GM23248 (cell line): ENCODE measurements at places on chromosomes 11 and 22.

DNA sequence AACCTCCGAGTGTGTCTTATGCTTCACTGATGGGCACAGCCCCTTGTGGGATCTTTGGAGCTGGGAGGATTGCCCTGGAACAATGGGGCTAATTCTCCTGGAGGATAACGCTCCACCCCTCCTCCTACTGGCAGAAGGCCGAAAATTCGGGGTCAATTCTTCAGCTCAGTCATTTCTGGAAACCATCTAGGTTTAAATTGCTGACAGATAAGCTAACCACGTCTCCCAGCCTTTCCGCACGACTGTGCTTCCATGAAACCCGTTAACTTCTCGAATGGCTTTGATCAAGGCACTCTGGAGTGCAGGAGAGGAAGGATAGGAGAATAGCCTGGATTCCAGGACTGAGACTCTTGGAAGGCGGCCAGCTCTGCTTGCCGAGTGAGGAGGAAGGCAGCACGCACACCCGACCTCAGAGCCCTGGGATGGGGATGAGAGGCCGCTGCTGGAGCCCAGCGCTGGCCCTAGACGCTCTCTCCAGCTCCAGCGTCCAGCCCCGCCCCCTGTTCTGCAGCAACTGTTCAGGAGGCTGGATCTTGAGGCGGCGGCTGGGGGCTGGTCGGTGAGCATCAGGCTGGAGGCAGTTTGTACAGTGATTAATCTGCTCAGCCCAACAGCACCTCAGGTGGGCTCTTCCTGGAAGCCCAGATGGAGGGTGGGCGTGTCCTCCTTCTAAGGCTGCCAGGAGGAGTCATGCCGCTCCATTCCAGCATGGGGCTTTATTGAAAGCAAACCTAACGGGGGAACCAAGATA, 176.7 kb upstream of the NCAM1 start:
- DNase-seq = peak; percentile 40

DNA sequence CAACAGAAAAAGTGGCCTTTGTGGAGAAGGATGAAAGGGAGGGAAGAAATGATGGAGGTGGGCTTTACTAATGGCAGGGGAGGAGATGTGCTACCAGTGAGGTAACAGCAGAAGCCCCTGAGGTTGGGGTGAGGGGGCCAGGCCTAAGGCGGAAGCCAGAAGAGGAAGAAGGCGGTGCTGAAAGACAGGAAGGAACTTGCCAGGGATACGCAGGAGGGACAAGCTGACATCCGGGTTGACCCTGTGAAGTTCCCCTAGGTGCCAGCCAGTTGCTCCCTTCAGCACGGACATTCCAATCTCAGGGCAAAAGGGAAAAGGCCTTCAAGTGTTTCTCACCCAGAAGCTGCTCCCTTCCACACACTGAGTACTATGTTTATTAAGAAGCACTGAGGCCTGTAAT, 2.3 kb upstream of the TIRAP start:
- DNase-seq = no peak

DNA sequence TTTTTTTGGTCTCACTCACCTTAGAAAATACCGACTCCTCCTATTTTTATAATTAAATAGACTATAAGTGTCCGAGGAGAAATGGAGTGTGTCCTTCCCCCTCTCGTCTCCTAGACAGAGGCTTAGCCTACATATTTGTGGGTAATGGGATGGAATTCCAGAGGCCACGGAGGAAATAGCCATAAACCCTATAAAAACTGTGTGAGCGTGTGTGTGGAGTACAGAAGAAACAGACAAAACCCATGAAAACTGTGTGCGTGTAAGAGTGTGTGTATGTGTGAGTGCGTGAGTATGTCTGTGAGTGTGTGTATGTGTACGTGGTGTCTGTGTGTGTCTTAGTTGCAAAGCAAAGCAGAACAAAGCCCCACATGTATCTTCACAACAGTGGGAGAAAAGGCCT, 883.5 kb downstream of the OPCML start:
- DNase-seq = no peak

DNA sequence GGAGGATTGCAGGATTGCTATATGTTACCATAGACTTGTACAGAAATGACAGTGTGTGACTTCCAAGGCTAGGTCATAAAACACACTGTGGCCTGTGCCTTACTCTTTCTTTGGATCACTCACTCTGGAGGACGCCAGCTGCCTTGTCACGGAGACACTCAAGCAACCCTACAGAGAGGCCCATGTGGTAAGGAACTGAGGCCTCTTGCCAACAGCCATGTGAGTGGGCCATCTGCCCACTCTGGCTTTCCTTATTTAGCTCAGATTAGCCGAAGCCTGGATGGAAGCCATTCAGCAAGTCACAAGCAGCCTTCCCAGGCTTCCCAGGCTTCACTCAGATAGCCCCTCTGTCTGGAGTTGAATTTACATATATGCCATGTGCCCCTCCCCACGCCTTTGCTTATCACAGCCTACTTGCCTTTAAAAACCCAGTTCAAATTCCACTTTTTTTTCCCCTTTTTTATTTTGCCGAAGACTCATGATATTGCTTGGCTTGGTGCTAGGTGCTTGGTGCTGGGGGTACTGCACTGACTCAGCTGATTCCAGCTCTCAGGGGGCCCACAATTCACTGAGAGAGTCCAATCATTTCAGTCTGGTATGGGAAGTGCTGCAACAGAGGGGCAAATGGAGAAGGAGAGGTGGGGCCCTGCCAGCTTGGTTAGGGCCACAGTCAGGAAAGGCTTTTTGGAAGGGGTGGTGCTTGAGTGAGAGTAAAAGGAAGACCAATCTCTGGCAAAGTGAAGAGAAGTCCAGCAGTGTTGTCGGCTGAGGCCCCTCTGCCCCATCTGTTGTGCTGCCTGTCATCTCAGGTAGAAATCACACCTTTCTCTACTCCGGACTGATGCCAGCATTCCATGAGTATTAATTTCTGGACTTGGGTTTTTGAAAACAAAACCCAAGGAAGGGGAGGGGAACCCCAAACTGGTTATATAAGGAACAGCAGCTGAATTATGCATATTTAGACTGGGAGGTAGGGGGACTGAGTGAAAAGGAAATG, 14.5 kb upstream of the P4HA3 start:
- DNase-seq = peak; percentile 95

DNA sequence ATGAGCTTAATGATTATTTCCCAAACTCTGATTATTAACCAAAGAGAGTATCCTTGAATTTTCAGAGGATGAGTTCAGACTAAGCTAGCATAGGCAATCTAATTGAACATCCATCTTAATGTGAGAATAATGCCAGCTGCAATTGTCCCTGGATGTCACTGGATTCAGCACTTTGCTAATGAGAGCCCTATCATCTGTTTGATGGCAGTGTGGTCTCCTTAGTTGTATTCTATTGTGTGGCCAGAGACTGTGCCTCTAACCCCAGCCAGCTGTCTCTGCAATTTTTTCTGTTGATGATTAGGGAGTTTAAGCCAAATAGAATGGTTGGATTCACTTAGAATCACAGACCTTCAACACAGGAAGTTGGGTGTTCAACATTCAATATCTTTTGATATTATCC, 1249.5 kb downstream of the FAM181B start:
- no peak for DNase-seq

DNA sequence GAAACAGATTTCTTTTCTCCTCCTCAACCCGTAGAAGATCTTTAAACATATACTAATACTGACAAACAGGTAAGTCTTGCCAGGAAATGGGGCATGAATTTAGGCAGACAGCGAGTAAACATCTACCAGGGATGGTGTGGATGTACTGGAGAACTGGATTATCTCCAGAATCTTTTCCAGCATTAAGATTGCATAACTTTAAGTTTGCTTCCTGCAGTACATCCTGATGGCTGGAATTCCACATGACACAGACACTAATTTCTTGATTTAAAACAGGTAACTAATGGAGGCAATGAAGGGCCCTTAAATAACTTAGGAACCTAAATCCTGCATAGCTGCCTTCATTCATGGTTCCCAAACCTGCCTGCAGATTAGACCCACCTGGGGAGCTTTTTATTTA, 40.7 kb downstream of the JHY start:
- no peak for DNase-seq

- DNase-seq = no peak
These were observed 9.4 kb downstream of the BMAL1 start for GRCh38 chr11:13287036-13287435.

DNA sequence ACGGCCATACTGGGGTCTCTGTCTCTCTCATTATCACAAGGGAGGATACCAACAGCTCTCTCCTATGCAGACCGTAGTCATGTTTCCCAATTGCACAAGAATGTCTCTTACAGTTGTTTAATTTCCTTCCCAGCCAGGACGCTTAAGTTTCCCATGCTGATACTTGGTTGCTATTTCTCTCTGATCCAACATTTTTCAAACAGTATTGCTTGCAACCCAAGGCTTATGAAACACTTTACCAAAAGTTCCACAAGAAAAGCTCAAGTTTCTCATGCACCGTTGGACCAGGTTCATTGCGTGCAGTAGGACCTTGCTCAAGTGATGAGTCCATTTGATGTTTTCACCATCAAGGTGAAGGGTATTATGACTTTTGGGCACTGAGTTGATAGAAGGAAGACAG, 46.6 kb downstream of the GGTLC2 start:
- no peak for DNase-seq

- no peak for DNase-seq
These were observed 28.8 kb upstream of the SYT13 start for GRCh38 chr11:45314900-45315299.

- no peak for DNase-seq
These were observed 4.4 kb downstream of the MUC5AC start for GRCh38 chr11:1162138-1162475.

GRCh38 chr22:29435236-29436136, 2.9 kb upstream of the RFPL1 start:
- no peak for DNase-seq

- DNase-seq = no peak
These were observed 414.5 kb upstream of the SYN3 start for GRCh38 chr22:33472462-33473344.

DNA sequence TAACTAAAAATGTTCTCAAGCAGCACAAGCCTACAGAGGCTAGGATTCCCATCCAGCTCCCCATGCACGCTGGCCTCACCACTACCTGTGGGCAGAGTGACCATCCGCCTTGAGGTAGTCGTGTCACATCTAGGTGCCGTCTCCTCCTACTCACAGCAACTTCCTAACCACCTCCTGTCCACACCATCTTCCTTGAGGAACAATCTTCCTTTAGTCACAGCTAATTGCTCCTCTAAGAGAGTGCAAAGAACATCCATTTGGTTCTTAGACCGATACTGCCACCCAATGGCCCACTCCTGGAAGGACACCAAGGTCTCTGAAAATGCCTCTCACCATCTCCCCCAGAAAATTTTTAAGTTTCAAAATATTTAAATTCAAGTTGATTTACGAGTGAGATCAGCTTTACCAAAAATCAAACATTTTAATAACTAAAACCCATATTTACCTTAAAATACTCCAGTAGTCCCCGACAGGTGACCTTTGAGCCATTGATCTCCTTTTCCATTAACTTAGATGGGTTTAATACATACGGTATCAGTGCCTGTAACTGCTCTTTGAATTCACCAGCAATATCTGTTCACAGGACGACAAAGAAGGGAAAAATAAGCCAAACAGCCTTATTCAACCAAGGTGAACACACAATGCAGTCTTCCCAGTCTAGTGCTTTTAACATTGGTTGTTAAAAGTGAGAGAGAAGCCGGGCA, 21.7 kb upstream of the PLAAT3 start:
- DNase-seq = peak; percentile 74

DNA sequence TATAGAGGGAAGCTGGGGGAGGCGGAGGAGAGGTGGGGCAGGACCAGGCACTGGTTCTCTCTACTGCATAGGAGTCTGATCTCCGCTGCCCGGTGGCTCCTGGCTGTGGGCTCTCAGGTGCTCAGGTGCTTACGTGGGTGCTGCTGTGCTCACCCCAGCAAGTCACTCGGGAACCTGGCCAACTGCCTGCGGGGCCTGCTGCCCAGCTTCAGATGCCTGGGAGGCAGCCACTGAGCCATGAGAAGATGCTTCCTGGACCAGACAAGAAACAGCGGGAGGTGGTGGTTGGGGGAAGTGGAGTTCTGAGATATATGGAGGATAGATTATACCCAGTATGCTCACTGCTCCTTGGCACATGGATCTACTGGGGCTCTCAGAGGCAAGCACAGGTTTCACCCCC, 1303.4 kb downstream of the TBC1D22A start:
- no peak for DNase-seq

- no peak for DNase-seq
These were observed 26.5 kb downstream of the CTTN start for GRCh38 chr11:70424765-70425344.

DNA sequence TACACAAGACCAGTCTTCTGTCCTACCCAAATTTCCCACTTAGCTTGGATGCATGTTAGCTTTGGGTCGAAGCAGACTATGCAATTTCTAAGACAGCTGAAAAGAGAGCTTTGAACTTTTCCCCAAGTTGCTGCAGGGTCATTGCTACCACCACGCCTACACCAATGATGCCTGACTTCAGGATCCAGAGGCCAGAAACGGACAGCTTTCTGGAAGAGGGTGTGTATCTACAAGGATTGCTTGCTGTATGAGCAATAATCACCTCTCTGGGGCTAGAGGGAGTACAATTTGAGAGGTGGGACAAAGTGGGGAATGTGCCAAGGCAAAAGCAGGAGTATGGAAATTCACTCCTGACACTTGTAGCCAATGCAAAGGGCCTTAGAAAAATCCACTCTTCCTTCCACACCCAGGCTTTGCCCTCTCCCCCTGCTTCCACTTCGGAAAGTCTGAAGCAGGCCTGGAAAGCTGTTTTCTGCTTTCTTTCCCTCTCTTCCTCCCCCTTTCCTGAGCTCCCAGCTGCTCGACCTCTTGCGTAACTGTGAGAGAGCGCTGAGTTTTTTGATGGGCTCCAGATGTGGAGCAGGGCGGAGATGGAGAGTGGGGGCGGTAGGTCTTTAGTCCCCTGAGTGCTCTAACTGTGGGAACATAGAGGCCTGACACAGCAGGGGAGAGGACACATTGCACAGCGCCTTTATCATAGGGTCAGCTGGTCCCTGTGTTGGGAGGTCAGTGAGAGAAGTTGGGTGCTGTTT, 2.1 kb upstream of the PHLDB1 start:
- peak; percentile 97 for DNase-seq

DNA sequence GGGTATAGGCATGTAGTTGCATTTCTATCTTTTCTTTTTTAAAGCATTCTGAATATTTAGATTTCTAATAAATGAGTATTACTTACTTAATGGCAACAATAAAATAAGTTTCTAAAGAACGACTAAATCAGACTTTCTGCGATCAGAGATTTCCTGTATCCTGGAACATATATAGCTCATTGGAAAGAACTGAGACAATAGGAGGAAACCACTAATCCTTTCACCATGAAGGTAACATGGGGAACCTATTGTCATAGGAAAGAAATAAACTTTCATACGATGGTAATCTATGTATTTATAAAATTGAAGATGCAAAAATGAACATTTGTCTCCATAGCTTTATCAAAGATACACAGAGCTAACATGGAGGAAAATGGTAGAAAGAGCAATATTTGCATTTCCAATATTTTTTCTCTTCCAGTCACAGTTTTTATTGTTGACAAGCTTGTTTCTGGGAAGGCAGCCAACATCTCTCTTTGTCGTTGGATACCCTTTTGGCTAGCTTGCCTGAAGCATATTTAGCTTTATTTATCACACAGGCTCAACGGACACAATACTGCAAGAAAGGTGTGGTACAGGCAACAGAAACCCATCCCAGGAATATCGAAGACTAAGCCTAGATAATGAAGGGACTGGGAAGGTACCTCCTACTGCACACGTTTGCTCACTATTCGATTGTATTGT, 293.3 kb upstream of the MPPED2 start:
- DNase-seq = no peak

- peak; percentile 81 for DNase-seq
These were observed 3.3 kb upstream of the RAG1 start for GRCh38 chr11:36564376-36565030.

GRCh38 chr11:64745189-64745520, 1.2 kb upstream of the RASGRP2 start:
- no peak for DNase-seq

- peak; percentile 82 for DNase-seq
These were observed 2.9 kb downstream of the OR51V1 start for GRCh38 chr11:5197536-5197935.
